ENCODE measurements at places on chromosomes 4 and X.

- no peak for DNase-seq
Observed at GRCh38 chr4:181761156-181761555, 482.0 kb upstream of the TENM3 start.

DNA sequence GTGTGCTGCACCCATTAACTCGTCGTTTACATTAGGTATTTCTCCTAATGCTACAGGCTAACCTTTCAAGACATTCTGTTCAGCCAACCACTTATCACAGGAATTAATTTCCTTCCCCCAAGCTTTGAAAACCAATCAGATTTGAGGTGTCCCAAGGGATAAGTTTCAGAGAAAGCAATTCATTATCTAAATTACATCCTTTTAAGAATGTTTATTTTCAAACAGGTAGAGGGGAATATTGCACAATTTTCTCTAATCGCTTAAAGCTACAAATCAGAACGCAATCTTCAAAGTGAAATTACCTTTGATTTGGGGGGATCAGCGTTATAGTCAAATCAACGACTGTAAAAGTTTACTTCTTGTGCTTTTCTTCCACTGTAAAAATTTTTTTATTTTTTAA is 1.6 kb downstream of the CLOCK start:
- DNase-seq: no peak

DNA sequence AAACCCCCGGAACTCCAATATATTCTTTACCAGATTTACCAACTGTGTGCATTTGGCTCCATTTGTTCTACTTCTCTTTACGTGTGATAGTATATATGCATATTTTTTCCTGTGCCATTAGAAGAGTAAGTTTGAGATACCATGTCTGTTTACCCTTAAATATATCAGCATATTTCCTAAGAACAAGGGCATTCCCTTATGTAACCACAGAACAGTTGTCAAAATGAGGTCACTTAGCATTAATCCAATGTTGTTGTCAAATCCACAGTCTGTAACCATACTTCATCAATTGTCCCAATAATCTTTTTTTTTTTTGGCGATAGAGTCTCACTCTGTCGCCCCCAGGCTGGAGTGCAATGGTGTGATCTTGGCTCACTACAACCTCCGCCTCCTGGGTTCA is 55.2 kb downstream of the TBC1D14 start:
- DNase-seq: no peak

DNA sequence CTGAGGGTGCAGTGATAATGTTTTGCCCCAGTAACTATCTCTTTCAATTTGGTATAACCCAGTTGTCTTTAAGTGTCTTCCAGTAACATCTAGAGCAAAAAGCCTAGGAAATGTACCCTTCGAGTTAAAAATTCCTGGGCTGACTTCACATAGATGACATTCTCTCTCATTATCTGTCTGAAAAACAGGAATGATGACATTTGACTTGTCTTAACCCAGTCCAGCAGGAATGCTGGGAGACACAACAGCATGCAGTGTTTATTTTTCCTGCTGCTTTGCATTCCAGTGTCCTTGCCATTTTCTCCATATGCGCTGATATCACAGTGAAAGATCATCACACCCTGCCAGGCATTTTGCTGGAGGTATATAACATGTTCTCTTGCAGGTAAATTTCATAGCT is 130.0 kb downstream of the SOWAHB start:
- DNase-seq: no peak

DNA sequence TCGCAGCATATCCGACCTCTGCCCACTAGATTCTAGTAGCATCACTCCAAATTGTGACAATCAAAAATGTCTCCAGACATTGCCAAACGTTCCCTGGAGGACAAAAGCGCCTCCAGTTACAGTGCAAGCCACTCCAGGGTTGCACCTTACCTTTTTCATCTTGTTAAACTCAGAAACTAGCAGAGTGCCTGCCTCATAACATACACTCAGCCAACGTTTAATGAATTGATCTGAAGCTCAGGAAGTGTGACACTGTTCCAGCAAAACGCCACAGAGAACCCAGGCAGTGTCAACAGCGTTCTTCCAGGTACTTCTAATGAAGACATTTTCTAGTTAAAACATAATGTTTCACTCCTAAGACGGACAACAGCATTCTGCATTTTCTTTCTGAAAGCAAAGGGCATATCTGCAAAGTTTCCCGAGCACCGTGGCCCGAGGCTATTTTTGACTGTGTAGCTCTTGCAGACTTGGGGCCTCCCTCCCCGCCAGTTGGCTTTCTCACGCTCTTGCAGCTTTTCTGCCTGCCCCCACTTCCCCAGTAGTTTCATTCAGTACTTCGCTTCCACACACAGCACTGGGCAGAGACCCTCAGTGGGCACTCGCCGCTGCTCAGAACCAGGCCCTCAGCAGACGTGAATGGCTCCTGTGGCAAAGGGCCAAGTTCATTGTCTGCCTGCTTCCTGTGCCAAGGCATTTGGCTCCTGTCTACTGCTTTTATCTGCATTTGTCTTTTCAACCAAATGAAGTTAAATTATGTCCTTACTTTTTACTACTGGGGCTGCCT is 133.4 kb upstream of the TTC29 start:
- DNase-seq: no peak

DNA sequence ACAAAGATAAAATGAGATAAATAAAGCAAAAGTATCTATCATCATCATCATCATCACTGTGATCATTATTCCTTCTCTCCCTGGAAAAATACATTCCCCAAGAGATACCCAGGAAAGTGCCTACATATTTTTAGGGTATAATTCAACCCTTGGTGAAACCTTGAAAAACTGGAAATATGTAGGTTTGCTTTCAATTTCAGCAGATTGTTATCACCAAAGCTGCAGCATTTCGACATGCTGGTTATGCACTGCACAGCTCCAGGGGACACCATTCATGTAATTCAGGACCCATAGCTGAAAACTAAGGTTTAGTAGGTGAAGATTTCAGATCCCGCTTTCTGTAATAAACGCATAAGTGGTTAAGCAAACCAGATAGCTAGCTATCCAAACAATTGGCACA is 28.4 kb upstream of the FBXW7 start:
- no peak for DNase-seq

DNA sequence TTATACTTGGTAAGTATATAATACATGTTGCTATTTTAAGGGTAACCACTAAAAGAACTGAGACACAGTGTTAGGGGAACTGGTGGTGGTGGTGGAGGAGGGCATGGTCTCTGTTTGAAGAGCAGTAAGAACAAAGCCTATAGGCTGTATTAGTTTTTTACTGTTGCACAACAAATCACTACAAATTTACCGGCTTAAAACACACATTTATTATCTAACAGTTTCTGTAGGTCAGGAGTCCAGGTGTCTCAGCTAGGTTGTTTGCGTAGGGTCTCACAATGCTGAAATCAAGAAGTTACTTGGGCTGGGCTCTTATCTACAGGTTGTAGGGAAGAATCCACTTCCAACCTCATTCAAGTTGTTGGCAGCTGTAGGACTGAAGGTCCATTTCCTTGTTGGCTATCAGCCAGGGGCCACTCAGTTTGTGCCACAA is 52.6 kb downstream of the CASK start:
- DNase-seq: no peak

DNA sequence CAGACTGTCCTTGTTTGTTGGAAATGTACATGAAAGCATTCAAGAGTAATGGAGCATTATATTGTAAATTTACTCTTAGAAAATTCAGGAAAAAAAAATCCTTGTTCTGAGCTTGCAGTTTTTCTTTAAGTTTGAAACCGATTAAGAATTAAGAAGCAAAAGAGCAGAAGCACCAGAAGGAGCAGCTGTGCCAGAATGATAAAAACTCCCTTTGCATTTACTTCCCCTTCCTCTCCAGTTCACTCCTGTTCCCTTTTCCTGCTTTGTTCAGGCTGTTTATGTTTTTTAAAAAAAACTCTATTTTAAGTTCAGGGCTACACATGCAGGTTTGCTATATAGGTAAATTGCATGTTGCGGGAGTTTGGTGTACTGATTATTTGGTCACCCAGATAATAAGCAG is 90.3 kb downstream of the ATOH1 start:
- DNase-seq: no peak

DNA sequence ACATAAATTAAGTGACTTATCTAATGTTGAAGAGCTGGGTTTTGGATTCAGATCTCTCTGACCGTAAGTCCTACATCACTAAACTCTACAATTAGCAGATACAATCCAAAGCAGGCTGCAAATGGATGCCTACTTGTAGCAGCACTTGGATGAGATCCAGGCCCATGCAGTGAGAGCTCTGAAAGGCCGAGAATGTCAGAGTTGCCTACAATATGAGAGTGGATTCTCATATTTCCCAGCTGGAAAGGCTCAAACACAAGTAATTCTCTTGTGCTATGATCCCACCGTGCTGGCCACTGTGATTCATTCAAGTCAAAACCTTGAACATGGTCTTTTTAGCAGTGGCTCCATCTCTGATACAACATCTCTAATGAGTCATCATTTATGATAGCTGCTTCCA is 125.4 kb upstream of the CHRDL1 start:
- DNase-seq: no peak

DNA sequence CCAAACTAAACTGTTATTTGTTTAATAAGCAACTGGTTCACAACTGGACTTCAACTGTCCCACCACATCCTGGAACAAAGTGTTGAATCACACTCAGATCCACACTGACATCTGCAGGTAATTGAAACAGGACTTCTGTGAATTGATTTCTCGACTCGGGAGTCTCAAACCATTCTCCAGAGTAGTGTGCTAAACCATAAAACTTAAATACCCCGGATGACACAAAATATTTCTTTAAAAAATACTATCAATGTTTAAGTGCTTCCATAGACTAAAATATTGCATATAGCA is 95.4 kb upstream of the PLAC1 start:
- no peak for DNase-seq

DNA sequence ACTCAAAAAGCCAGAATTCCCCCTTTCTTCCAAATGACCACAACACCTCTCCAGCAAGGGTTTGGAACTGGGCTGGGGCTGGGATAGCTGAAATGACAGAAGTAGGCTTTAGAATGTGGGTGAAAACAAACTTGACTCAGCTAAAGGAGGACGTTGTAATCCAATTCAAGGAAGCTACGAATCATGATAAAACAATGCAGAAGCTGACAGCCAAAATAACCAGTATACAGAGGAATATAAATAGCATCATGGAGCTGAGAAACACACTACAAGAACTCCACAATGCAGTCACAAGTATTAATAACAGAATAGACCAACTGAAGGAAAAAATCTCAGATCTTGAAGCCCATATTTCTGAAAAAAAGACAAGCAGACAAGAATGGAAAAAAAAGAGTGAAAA is 95.8 kb upstream of the TET2 start:
- DNase-seq: no peak

GRCh38 chrX:39017716-39018115 is 216.5 kb downstream of the MID1IP1 start:
- DNase-seq: no peak

DNA sequence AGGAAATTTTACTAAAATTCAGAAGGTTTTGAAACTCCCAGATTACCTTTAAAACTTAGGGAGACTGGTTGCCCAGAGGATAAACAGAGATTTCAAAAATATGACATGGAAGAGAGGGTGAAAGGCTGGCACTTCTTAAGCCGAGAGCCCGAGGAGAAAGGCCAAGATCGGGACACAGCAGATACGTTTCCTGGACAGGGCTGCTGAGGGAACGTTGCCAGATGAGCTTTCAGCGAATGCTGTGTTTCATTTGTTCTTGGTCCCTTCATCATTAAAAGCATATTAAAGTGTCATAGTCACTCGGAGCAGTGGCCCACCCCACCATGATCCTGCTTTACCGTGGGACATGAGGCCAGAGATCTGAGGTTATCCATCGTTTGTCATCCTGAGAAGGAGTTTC is 37.9 kb upstream of the STOX2 start:
- DNase-seq: no peak

DNA sequence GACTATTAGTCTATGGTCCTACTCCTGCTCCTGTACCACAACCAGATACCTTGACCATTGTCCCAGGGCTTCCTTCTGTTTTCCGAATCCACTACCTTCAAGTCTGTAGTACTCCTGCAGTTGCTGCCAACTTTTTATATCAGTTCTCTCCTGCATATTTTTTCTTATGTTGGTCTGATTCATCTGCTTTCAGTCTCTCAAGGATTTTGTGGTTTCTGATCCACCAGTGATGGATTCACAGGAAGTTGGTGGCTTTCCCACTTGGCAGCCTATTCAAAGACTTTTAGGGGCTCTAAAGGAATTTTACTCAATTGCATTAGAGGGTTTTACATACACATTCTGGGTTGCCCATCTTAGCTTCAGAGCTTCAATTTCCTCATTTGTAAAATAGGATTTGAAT is 23.6 kb downstream of the KIF4A start:
- DNase-seq: no peak

DNA sequence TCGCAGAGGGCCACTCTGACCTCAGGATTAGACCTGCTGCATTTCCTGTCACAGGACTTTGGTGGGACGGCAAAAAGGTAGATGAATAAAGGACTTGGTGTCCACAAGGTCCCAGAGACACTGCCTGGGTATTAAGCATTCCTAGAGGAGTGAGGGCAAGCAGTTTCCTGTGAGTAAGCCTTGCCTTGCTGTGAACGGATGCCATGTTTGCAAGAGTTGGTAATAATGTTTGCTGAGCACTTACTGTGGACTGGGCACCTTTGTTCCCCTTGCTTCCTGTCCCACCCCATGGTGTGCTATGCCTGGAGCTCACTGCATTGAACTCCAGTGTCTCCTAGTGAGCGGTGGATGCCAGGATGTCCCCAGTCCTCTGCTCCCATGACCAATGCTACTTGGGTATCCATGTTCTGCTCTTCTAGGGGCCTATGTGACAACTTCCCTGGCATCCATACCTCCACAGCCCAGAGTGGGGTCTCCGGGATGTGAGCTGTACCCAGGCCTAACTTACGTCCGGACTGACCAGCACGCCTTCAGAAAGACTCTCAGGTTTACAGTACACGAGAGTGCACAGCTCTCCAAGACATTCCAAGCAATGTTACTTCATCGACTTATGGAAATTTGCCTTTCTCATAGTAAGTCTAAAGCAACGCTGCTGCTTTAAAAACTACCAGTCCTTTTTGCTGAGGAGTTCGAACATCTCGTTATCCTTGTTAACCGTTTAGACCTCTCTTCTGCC is 95.5 kb upstream of the MSX1 start:
- DNase-seq: no peak

GRCh38 chr4:181138116-181138515 is 1105.1 kb upstream of the TENM3 start:
- DNase-seq: no peak

GRCh38 chr4:164771088-164771487 is 17.2 kb downstream of the SMIM31 start:
- no peak for DNase-seq
